ENCODE measurements at places on chromosomes 11 and 22.

DNA sequence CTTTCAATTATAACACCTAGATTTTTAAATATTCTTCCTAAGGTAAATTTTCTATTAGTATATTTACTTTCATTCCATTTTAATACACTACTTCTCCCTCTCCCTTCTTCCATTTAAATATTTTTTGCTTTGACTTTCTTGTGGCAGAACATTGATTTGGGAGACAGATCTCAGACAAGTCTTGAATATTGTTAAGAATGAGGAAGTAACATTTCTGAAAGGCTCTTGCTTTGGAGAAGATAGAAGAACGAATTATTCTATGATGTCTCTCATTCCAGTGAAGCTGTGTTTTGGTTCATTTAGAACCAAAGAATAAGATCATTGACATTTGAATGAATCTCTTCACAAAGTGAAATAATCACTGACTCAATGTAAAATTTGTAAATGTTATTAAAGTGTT lies 2.4 kb downstream of the IPO7 start:
- DNase-seq: no peak

GRCh38 chr11:133082453-133082781 lies 449.9 kb downstream of the OPCML start:
- DNase-seq: no peak

DNA sequence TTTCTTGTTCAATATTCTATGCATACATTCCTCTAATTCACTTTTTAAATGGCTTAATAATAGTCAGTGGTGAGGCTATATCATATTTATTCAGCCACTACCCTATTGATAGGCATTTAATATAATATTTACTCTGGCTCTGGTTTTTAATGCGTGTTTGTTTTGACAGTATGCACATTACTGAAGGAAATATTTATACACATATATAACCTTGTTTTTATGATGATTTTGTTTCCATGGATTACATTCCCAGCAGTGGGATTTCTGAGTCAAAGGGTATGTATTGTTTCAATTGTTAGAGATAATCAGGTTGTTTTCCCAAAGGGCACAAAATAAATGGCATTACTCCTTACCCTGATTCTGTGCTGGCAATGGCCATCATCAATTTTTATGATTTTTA lies 105.8 kb downstream of the UVRAG start:
- no peak for DNase-seq

- DNase-seq: no peak
Observed at GRCh38 chr11:76918941-76919386, 58.2 kb downstream of the ACER3 start.

DNA sequence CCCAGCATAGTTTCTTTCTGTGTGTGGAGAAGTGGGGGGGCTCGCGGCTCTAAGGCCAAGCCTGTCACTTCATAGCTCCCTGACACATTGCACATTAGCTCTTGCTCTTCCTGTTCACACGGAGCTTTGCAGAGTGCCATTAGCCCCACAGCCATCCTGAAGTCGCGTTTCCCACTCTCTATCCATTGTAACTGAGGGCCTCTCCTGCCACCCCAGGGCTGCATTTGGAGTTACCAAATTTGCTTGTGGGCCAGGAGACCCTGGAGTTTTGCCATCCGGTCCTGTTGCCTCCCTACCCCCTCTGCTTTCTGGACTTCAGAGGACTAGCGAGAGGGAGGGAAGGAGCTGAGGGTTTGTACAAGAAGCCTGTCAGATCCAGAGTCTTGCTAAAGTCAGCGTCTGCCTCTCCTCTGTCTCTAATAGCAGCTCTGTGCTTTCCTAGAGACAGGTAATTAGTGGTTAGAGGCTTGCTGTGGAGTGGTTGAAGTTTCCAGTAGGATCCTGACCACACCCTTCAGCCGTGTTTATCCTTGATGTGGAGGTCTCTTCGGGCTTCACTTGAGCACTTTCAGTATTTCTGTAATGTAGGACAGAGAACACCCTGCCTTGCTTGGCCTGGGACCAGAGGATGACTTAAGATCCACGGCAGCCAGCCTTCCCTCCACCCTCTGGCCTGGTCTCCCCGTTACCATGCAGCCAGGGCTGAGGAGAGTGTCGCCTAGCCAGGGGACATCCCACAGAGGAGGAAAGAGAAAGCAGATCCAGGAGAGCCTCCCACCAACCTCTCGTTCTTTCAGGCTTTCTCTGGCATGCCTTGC lies 14.1 kb downstream of the DCPS start:
- DNase-seq: no peak

- DNase-seq: no peak
Observed at GRCh38 chr11:34339149-34340064, 18.4 kb downstream of the ABTB2 start.

GRCh38 chr22:18966748-18967147 lies 30.7 kb upstream of the PRODH start:
- no peak for DNase-seq

- DNase-seq: no peak
Observed at GRCh38 chr11:118921121-118921928, 4.4 kb downstream of the BCL9L start.

DNA sequence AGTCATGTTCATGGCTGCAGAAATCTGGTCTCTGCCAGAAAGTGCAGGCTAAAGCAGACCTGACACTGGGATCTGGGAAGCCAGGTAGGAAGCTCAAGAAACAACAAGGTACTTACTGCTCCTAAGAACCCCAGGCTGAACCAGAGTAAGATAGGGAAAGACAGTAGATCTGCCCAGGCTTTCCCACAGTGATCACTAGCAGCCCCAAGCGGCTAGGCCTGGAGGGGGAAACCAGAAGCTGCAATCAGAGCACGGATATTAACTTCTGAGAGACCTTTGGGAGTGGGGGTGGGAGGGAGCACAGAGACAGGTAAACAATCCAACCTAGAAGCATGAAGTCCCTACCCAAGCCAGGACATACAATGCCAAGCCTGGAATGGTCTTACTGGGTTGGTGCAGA lies 135.2 kb upstream of the C11orf58 start:
- no peak for DNase-seq

DNA sequence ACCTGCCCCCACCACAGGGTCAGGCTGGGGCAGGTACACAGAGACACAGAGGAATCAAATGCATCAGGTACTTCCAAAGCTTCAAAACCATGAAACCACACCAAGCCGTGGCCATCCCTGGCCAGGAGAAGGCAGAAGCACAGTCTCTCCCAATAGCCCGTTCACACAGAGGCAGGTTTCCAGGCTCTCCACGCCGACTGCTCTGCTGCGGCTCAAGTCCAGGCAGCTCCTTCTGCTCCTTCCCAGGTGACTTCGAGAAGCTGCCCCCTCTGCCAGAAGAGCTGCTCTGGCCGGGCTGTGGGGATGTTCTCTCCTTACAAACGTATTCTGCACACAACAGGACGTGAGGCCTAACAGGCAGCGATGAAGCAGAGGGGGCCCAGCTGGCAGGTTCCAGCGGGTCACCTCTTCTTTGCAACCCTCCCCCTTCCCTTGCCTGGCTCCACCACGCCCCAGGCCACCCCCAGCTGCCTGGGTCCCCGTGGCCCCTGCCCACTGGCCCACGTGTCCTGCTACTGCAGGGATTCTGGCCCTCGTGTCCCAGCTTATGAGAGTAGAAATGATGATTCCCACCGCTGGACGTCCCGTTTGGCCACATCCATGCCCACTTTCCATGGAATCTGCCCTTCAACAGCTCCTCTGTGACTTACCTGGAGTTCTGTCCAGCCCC lies 26.1 kb downstream of the BRD1 start:
- DNase-seq: no peak

GRCh38 chr22:26904483-26904882 lies 247.1 kb downstream of the MIAT start:
- DNase-seq: no peak

- DNase-seq: no peak
Observed at GRCh38 chr11:85133636-85134035, 493.5 kb downstream of the DLG2 start.

GRCh38 chr22:17106785-17107546 lies 14.2 kb downstream of the TMEM121B start:
- DNase-seq: no peak

- no peak for DNase-seq
Observed at GRCh38 chr11:63837739-63838138, 1.2 kb upstream of the MARK2 start.

DNA sequence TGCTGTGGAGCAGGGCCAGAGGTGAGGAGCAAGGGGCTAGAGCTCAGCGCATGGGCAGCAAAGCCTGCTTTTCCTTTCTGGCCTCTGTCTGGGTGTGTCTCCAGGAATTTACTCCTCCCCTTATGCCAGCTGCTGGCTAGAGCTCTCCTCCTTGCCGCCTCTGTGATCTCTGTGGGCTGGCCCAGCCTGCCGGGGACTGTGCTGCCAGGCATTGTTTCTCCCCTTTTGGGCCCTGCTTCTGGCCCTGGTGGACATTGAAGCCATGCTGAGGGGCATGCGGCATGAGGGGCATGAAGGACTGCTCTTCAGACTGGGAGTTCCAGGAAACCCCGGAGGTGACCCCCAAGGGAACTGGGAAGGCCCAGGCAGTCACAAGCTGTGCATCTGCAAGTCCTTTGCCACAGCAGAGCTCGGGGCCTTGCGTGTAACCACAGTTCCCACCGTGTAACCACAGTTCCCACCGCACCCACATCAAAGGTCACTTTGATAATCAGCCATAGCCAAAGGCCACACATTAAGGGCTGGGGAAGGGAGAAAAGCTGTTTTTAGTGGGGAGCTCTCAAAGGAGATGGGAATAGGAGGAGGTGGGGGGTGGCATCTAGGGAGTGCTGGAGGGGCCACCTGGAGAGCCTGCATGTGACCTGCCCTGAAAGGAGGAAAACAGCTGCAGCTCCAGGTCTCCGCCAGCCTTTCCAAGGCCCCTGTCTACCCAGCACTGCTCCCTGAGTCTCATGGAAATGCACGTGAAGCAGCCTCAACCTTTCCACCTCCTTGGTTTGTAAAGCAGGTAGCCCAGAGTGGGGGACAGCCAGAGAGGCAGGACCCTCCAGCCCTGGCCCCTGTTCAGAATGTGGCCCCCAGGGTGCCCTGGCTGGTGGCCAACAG lies 62.3 kb downstream of the PPFIBP2 start:
- DNase-seq: no peak

DNA sequence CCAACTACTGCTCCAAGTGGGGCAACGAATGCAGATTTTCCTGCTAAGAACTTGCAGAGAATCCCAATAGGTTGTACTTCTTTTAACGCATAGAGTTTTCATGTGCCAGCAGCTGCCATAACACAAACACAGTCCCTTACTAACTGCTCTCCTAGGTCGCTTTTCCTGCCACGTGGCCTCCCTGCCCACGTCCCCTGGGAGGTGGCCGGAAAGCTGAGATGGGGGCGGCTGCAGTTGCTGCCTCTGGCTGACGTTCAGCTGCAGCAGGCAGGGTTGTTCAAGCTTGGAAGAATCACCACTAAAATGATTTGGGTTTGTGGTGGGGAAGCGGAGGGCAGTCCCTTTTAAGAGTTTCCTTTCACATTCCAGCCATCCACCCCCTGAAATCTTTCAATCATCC lies 39.3 kb downstream of the ZNF202 start:
- DNase-seq: no peak

DNA sequence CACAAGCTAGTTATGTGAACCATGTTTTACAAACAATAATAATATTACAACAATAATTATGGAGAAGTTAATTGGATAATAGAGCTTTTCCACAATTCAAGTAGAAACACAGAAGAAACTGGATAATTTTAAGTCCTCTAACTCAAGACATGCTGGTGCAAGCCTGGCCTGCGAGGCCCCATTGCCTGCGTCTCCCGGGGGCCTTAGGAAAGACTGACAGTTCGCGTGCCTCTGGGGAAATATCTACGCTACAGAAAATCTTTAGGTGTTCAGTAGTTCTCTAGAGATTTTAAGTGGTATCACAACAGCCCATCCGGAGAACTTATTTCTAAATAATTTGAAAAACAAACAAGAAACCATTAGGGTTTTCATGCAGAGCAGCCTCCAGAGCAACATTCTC lies 23.2 kb downstream of the GAL start:
- no peak for DNase-seq

- DNase-seq: no peak
Observed at GRCh38 chr11:95680169-95680929, 109.2 kb downstream of the FAM76B start.

DNA sequence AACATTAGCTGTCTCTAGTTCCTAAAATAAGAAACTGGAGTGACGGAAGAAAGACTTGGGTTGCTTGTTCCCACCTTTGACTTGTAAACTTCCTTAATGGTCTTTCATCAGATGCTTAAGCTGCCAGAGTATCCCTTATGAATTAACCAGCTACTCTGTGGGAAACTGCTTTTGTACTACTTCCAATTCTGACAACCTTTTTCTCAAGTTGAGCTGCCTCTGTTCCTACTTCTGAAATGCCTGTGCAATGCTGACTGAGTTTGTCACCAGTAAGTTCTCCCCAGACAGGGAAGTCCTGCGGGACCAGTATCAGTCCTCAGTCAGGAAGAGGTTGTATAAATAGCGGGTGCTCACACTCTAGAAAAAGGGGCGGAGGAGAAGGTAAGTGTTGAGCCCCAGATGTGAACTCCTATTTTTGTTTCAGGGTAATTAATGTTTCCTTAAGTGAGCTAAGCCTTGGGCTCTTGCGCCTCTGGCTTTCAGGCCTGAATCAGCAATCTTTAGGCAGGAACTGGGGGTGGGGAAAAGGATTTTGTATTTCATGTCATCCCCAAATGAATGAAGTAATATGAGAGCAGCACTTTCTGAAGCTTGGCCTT lies 67.2 kb downstream of the CECR2 start:
- no peak for DNase-seq

DNA sequence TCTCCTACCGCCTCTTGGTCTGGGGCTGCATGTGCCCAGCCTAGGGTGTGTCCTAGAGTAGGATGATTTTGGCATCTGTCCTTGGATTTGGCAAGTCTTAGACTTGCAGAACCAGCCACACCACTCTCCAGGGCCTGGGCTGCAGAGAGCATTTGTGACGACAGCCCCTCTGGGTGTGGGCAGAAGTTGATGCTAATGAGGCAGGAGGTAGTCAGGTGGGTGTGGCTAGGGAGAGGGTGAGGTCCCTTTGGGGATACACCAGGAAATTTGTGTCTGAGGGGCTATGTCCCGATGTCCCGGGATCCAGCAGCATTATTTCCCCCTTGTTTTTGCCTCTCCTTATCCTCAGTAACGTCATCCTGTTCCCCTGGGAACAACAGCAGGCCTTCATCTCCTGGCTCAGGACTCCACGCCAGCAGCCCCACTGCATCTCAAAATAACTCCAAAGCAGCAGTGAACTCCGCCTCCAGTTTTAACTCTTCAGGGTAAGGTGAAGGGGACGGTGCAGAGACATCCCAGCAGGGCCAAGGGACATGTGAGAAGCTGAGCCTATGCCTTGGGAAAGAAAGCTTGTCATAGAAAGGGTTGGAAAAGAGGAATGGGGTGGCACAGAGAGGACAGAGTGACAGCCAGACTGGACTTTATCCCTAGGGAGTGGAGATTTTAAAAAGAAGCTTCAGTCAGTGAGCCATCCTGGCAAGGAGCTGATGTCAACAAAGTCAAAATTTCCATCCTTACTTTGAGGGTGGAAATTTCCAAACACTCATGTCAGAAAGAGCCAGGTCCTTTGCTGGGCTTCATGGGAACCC lies 8.0 kb upstream of the TLCD5 start:
- DNase-seq: no peak

DNA sequence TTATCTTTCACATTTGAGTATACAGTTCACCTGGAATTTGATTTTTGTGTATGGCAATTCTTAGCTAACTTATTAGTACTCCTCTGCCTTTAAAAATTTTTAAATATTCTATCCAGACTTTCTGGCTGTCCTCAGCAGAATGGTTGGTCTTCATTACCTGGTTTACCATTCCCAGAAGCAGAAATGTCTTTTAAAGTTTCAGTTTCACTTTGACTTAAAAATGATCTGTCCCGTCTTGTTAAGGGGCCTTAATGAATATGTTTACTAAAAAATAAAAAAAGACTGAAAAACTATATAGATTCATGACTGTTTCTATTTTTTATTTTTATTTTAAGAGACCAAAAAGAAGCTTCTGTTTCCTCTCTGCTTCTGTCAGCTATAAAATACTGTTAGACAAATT lies 70.5 kb upstream of the TNRC6B start:
- DNase-seq: no peak
